ENCODE measurements at places on chromosomes 2 and 18. TPM values are rescaled to one million over a fixed set of nuclear protein-coding genes. Genes with fewer than 3 reads are reported as not detected.

DNAJC5G gene
- total RNA-seq, result not detected

ALPG gene
- total RNA-seq, result 0.22 TPM

CCDC138 gene
- total RNA-seq, result 9.0 TPM

KCMF1 gene
- 90.1 TPM for total RNA-seq

CFAP65 gene
- 0.32 TPM for total RNA-seq

IL1B gene
- total RNA-seq, result 0.40 TPM

WBP1 gene
- total RNA-seq, result 90.5 TPM

UNC80 gene
- not detected for total RNA-seq

UGT1A4 gene
- 0.05 TPM for total RNA-seq

SLC9A4 gene
- total RNA-seq, result not detected

CHN1 gene
- total RNA-seq, result 18.3 TPM

PIGN gene
- total RNA-seq, result 8.8 TPM

OSR1 gene
- total RNA-seq, result 5.1 TPM

HNMT gene
- 0.85 TPM for total RNA-seq

MLPH gene
- total RNA-seq, result 253 TPM

SATB2 gene
- 3.7 TPM for total RNA-seq

GKN2 gene
- 3.5 TPM for total RNA-seq

ANKRD30BL gene
- not detected for total RNA-seq

OTOS gene
- not detected for total RNA-seq

ANKRD12 gene
- total RNA-seq, result 4.0 TPM

USP37 gene
- 5.4 TPM for total RNA-seq

Measured in A549 treated with RU486 at 1 μM for 4 hours (cell line).